CD14-positive monocyte (primary cell): ENCODE measurements at places on chromosomes 3 and 15. TPM values are rescaled to one million over a fixed set of nuclear protein-coding genes. Genes with fewer than 3 reads are reported as not detected.

GRCh38 chr3:19994796-19995195 is 17.3 kb downstream of the PP2D1 start:
- DNase-seq: no peak

- no peak for DNase-seq
These were observed 18.3 kb upstream of the IGF2BP2 start for GRCh38 chr3:185843126-185843525.

The PRR20G gene
- not detected for polyA plus RNA-seq

The CATSPER2 gene
- not detected for polyA plus RNA-seq

The SKOR1 gene
- polyA plus RNA-seq: not detected
